ENCODE measurements at places on chromosomes 13 and 19.

GRCh38 chr13:40179445-40180281 is 486.8 kb downstream of the FOXO1 start:
- no peak for DNase-seq

DNA sequence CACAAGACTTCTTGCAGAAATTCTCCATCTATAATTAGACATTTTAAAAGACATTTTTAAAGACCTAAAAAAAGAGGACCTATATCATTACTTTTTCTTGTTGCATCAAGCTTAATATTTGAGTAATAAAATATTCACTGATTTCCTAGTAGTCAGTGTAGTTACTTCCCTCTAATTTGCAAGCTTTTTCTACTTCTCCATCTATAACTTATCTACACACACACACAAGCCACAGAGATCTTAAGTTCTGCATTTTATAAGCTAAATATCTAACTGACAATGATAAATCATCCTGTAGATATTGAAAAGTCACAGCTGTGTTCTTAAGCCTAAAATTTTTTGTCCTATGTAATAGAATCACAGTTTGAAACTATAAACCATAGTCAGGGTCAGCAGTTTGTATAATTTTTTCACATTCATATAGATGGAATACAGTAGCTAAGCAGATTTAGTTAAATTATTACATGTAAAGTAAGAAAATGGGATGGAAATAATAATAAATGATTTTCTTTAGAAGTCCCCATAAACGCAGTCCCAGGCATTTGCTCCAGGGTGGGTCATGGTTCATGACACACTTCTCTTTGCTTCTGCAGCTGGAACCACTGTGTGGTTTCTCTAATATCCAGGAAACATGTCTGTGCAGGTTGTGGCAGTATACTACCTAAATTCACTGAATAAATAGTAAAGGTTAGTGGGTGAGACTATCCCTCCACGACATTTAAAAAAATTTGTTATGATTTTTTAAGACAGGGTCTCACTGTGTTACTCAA is 60.2 kb downstream of the ESD start:
- no peak for DNase-seq

- DNase-seq: no peak
Observed at GRCh38 chr19:20863176-20863575, 59.9 kb upstream of the ZNF85 start.

DNA sequence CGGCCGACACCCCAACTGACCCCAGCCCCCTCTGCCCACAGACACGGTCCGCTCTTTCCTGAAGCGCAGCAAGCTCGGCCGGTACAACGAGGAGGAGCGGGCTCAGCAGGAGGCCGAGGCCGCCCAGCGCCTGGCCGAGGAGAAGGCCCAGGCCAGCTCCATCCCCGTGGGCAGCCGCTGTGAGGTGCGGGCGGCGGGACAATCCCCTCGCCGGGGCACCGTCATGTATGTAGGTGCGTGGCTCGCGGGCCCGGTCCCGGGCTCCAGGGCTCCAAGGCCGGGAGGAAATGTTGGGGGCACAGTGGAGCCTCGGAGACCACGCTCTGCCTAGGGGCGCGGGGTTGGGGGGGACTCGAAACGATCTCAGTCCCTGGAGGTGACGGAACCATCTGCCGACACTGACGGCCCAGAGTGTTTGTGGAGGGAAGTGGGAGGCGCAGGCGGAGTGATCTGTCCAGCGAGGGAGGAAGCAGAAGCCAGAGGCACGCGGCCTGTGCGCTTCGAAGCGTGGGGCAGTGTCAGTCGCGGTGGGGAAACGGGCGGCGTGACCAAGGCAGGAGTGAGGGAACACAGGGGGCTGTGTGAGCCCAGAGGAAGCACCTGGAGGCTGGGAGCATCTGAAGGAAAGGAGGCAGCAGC is 6.3 kb downstream of the TBCB start:
- DNase-seq: no peak

DNA sequence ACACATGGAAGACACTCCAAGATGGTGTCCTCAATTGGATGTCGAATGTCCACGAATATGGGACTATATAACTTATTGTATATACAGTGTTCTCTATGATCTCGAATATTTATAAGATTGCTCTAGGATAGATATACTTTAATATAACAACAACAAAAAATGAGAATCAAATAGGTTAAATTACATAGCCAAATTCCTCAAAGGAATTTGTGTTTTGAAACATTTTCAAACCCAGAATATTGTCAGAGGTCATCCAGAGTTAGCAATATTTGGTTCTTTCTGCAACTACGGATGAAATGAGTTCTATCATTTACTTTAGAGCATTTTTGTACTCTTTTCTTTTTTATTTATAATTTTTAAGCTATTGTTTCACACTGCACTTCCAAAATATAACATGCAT is 857.8 kb downstream of the GPC5 start:
- no peak for DNase-seq

DNA sequence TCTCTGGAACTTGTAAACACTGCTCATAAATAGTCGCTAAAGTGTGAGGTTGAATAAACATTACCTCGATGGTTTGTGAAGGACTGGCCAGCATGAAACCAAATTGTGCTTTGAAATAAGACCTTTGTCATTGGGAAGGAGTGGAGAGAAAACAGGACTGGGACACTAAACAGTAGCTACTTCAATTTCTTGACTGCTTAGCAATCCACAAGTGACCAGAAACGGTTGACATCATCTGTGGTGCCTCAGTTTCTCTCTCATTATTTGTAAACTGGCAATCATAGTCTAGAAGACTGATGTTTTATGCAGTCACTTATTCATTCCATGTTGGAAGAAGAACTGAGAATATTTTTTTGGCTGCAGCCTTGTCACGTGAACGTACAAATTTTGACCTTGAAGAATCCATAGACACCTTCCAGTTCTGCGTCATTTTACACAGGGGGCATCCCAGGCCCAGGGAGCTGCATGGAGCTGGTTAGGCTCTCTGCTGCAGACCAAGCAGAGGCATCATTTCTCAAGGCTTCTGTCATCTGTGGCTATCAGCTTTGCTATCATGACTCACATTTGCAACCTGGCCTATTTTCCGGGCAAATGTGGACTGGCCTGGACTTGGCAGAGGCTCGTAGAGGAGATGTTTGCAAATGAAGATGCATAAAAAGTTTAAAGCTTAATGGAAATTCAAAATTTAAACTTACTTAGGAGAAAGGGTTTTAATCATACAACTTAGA is 391.8 kb downstream of the FGF9 start:
- DNase-seq: no peak

- no peak for DNase-seq
Observed at GRCh38 chr13:110421061-110421460, 114.0 kb downstream of the COL4A2 start.

DNA sequence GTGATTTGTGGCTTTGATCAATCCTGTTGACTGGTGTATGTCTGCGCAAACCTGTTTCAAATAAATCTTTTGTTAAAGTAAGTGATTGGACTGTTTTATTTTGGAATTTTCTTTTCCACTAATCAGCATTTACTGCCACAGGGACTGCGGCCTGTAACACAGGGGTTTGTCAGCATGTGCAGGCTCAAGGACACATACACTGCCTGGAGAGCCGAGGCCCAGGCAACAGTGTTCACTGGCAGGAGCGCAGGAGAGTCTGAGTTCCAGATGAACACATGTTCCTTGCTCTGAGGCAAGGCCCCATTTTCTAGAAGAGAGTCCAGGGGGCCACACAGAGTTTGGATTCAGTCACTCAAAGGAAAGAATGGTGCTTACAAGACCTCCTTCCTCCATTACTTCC is 26.0 kb downstream of the SHISA2 start:
- no peak for DNase-seq

DNA sequence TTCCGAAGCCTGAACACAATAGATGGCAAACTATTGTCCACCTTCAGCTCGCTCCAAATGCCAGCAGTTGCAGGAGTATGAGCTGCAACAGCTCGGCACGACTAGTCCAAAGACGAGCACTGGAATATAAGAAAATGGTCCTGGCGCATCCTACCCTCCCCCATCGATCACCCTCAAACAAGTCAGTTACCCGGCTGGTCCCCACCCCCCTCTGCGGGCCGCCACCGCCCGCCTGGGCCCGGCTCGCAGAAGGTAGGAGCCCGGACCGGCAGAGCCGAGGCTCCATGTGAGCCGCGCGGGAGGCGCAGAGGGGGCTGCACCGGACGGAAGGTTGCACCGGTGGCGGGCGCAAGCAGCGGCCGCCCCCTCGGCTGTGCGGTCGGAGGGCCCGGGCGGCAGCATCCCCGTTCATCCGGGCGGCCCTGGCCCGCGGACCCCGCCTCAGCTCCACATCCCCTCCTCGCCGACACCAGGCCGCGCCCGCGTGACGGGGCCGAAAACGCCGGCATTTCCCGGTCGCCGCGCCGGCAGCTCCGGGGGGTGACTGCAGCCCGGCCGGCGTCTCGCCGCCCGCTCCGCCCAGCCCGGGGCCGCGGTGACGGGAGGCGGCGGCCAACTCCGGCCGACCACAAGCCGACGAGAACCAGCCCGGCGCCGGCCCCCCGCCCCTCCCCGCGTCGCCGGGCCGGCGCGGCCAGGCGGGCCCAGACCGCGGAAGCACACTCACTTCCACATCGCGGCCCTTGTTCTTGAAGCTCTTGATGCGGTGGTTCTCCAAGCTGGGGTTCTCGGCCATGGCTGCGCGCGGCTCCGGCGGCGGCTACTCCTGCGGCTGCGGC is 552 bp downstream of the KPNA3 start:
- DNase-seq: peak; percentile 16

DNA sequence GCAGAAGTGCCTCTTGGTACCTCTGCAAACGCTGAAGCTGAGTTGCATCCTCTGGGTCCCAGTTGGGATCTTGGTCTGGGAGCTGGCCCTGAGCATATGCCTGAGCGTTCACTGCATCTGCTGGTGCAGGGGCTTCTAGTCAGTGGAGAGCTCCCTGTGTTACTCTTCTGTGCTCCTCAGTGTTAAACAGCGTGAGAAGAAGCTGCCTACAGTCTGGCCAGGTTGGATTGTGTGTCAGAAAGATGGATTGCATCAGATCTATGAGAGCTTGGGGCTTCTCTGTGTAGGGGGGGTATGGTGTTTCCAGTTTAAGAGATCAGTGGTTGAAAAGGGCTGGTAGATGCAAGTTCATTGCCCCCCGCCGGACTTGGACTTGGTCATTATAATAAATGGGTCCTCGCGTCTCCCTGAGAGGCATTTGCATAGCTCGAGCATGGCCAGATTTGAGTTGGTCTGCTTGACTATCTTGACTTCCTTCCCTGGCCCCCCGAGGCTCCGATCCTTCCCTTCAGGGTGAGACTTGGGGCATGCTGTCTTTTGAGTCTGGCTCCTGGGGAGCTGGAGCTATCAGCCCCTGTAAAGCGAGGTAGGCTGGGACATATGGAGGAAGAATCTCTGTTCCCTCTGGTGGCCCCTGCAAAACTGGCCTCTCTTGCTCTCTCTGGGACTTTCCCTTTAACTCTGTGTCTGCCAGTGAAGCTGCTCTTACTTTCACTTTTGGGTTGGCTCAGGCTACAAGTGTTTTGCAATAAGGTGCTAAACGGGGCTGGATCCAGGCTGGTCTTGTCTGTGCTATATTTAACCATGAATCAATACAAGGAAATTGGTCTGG is 52.9 kb downstream of the OR10H4 start:
- DNase-seq: peak; percentile 47

DNA sequence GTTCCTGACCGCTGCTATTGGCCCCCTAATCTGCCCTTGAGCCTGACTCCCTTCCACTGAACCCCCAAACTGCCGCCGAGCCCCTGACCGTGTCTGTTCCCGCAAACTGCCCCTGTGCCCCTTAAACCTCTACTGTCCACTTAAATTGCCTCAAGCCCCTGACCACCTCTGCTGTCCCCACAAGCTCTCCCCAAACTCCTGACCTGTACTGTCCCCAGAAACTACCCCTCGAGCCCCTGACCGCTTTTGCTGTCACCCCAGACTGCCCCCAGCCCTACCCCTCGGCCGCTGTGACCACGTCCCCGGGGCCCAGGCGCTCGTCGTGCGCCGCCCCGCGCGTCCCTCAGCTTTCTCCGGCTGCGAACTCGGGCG is 382 bp downstream of the ZNF77 start:
- DNase-seq: no peak

GRCh38 chr13:41145136-41145908 is 12.7 kb upstream of the KBTBD6 start:
- no peak for DNase-seq

DNA sequence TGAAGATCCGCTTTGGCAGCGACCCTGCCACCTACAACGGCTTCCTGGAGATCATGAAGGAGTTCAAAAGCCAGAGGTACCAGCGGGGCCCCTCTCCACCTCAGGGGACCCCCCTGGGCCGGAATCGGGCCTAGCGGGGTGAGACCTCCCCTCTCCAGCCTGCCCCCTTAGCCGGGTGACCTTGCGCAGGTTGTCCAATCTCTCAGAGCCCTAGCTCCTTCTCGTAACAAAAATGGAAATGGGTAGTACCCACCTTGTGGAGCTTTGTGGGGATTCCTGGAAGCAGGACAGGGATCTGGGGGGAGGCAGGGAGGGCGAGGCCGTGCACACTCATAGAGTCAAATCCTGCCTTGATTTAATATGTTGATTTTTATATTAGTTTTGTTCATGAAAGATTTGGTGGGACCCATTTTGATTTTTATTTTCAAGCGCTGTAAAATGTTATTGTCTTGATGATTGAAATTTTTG is 658 bp downstream of the SIN3B start:
- DNase-seq: no peak

- no peak for DNase-seq
Observed at GRCh38 chr19:40465025-40465556, 454 bp downstream of the BLVRB start.

- DNase-seq: peak; percentile 55
Observed at GRCh38 chr19:16417660-16418596, 53.8 kb downstream of the EPS15L1 start.

- DNase-seq: no peak
Observed at GRCh38 chr13:91174886-91175501, 172.5 kb upstream of the MIR17HG start.

- DNase-seq: no peak
Observed at GRCh38 chr13:46683676-46684260, 113.2 kb downstream of the ESD start.

- DNase-seq: no peak
Observed at GRCh38 chr19:19571071-19571786, 33.2 kb downstream of the CILP2 start.

DNA sequence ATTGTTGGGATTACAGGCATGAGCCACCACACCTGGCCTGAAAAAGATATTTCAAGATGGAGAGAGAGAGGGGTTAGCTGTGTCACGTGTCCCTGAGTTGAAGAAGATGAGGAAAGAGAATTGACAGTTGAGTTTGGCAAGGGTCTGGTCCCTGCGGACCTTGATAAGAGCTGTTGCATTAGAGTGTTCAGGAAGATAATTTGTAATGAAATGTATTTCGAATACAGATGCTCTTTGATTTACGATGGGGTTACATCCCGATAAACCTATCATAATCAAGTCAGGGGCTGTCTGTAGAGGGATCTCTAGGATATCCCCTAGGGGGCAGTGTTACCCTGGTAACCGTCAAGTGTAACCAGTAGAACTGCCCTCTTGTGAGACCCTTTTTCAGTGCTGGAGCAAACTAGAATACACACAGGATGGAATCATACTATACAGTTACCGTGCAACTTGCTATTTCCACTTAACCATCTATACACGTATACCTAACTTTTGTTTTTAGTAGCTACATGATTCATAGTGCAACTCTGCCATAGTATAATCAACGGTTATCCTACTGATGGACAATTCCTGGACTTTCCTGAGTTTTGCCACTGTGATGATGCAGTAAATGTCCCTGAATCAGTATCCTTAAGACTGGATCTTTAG is 1.5 kb upstream of the ELOF1 start:
- DNase-seq: peak; percentile 74

GRCh38 chr13:64626105-64626504 is 2604.0 kb downstream of the PCDH9 start:
- DNase-seq: no peak

Data from CD4-positive, alpha-beta T cell treated with Interleukin-6 at 100 ng/mL for 8 hours (primary cell).